ENCODE measurements at places on chromosomes 5 and 9. TPM values are rescaled to one million over a fixed set of nuclear protein-coding genes. Genes with fewer than 3 reads are reported as not detected.
A peak's percentile ranks its signal among the peaks of the same experiment; 100 is the strongest.

- DNase-seq, result no peak
Measured at GRCh38 chr9:120475341-120475740, 104.6 kb downstream of the CDK5RAP2 start.

DNA sequence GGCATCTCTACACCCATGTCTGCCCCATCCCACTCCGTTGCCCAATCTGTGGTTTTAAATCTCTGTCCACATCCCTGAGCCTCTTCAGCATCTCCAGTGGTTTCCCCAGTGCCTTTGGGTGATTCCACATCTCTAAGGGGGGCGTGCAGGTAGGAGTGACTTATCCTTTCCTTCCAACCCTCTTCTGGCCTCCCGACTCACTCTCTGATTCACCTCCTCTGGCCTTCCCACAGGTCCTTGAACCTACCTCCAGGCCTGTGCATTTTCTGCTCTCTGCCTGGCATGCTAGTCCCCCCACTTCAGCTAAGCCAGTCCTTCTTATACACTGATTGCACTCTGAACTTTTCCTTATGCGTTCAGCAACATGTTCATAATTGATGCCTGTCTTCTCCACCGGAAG, 99.0 kb downstream of the RALGPS1 start:
- DNase-seq, result peak; percentile 4

- DNase-seq, result no peak
Measured at GRCh38 chr9:37324691-37325490, 97.6 kb upstream of the GRHPR start.

DNA sequence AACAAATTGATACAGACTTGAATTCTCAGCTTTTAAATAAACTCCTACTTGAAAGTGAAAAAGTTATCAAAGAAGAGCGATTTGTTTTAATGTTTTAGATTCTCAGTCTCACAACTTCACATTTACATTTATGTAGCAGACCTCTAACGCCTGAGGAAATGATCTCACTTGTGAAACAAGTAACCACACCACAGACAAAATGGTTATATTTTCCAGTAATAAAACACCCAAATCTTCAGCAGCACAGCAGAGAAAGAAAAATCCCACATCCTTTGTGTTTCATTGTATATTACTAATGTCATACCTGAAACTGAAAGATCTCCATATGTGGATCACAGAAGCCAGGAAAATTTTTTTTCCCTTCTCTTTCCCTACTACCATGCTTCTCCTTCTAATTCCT, 29.8 kb upstream of the GZMA start:
- no peak for DNase-seq

GRCh38 chr5:140351609-140352334, 5.4 kb upstream of the HBEGF start:
- peak; percentile 94 for DNase-seq

DNA sequence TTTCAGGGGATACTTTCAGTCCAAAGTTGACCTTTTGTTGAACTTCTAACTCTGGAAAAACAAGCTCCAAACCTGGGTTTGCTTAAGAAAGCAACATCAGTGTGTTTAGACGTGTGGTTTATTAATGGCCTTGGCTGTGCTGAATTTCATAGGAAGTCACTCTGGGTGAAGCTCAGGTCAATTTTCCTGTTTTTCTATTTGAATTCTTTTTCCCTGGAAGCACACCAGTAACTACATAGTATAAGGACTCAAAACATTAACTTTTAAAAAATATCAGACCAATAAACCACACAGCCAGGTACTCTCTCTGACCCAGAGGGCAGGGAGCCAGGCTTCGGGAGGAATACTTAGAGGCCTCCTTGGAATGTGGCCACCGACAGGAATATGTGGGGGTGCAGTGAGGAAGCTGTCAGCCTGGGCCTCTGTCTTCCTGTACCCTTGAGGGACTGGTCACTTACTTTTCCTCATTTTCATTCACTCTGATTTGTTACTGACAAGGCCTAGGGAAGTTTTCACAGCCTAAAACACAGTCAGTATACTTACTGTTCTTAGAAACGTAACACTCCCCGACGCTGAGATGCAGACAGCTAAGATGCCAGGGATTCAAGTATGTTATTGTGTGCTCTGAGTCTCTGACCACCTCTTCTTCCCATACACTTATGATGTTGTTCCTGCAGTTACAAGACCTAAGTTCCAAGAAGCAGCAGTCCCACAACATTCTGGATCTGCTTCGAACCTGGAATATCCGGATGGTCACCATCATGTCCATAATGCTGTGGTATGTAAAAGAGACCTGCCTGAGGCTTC, 18.9 kb downstream of the SLC22A5 start:
- DNase-seq, result peak; percentile 66

DNA sequence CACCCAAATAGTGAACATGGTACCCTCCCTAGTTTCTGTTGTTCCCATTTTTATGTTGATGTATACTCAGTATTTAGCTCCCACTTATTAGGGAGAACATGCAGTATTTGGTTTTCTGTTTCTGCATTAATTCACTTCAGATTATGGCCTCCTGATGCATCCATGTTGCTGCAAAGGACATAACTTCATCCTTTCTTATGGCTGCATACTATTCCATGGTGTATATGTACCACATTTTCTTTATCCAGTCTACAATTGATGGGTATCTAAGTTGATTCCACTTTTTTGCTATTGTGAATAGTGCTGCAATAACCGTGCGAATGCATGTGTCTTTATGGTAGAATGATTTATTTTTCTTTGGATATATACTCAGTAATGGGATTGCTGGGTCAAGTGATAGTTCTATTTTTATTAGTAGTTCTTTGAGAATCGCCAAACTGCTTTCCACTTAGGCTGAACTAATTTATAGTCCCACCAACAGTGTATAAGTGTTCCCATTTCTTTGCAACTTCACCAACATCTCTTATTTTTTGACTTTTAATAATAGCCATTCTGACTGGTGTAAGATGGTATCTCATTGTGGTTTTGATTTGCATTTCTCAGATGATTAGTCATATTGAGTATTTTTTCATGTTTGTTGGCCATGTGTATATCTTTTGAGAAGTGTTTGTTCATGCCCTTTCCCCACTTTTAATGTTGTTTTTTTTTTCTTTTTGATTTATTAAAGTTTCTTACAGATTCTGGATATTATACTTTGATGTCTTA, 79.6 kb downstream of the SMIM15 start:
- peak; percentile 14 for DNase-seq

GRCh38 chr5:68240202-68240601, 24.6 kb downstream of the PIK3R1 start:
- DNase-seq, result no peak

GRCh38 chr5:122704247-122705036, 70.4 kb upstream of the SNX2 start:
- DNase-seq, result peak; percentile 70

DNA sequence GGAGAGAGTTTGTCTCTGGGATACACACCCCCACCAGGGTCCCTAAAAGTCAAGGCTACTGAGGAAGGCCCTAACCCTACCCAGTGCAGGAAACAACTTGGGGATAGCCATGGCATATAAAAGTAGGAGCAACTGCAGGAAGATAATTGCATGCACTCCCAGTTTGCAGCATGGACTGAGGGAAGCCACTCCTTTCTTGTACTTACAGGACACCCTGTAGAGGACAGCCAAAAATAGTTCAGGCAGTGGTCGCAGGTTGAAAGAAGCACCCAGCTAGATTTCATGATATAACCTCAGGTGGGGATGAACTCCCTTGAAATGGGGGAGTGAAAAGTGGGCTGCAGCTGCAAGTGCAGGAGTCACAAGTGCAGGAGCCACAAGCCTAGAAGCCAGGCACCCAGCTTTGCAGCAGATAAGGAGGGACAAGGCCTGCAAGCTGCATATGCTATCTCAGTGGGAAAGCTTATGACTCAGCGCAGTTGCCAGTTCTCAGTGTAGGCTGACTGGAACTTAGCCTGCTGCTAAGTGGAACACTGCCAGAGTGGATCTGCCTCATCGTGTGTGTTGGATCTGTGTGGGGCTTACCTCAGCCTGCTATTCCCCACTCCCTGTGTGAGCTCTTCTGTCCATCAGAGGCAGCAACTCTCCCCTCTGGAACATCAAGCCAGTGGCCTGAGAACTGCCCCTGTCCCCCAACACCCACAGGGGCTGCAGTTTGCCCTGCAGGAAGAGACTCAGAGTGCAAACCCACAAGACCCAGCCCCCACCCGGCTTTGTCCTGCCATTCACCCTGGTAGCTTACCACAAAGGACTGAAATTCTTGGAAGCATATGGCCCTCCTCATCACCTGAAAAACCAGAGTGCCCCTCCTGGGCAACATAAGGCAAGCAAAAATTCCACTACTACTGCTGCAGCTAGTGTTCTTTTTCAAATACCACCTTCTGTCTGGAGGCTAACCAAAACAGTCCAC, 42.7 kb downstream of the CYLC2 start:
- DNase-seq, result peak; percentile 8

DNA sequence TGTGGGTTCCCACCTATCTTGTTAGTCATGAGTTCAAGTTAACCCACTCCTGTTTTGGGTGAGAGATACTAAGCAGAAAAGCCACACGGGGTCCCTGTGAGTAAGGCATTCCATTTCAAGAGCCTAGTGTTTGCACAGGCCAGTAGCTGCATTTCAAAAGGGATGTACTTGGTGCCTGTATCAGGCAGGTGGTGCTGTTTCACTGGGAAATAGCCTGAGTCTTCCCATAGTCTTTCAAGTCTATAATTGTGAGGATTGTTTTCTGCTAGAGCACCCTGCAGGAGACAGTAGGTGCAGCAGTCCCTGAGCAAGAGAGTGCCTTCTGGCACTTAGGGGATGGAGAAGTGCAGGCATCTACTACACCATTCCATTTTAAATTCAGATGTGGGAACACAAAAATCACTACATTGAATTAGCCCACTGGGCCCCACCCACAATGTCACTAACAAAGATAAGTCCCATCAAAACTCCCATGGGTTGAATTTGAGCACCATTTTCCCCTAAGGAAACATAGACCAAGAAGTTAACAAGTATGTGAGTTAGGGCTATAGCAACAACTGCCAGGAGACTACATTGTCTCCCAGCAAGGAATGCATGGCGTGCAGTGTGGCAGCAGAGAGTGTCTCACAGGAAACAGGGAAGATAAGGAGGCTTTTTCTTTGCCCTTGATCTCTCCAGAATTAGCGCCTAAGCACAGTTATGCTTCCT, 263.2 kb downstream of the COX7C start:
- DNase-seq, result peak; percentile 96

- no peak for DNase-seq
Measured at GRCh38 chr9:107883496-107884124, 394.0 kb upstream of the KLF4 start.

GRCh38 chr5:111386832-111387162, 125.5 kb downstream of the STARD4 start:
- DNase-seq, result no peak

GRCh38 chr9:83792746-83793145, 24.8 kb downstream of the GKAP1 start:
- no peak for DNase-seq

DNA sequence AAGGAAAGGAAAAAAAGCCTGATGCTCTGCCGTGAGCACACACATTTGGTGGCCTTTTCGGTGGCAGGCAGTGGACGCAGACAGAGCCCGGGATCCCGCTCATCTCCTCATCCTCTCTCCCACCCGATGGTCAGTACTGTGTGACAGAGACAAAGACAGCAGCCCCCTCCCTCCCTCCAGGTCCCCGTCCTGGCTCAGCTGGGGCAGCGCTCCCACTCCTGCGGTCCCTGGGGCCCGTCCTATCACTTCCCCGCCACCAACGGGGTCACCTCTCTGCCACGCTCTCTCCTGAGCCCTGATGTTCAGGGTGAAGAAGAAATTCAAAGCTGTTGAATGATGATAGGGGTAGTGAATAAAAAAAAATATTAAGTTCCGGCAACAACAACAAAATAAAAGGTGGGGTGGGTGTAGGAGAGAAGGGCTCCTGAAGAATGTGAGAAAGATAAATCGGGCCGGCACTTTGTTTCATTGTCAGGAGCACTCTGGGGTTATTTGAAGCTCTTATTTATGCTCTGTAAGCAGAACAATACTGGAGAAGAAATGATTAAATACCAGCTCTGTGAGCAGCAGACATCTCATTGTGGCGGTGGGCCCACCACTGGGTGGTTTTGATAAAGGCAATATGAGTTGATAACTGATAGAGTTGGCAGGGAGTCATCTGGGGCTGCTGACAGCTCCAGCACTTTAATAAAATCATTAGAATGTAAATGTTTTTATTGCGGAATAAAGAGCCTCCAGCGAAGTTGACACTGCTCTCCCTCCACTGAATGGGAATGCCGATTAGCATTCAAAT, 417.7 kb downstream of the IRX1 start:
- DNase-seq, result no peak

DNA sequence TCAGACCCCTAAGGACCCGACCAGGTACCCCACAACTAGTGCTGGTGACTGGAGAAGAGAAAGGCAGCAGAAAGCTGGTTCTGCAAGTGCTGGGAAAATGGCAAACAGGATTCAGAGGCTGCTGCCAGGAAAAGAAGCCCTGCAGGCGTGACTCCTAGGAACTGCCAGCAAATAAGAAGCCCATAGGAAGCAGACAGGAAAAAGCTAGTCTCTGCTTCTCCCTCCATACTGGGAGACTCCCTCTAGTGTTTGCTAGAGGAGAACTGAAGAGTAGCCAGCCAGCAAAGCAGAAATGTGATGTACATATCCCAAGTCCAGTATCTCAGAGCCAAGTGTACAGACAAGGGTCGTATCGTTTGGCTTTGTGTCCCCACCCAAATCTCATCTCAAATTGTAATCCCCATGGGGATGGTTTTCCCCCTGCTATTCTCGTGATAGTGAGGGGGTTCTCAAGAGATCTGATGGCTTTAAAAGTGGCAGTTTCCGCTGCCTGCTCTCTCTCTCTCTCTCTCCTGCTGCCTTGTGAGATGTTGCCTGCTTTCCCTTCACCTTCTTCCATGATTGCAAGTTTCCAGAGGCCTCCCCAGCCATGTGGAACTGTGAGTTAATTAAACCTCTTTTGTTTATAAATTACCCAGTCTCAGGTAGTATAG, 38.1 kb upstream of the TUSC1 start:
- peak; percentile 72 for DNase-seq

GRCh38 chr9:114098021-114098935, 814 bp downstream of the KIF12 start:
- DNase-seq, result peak; percentile 39

GRCh38 chr9:127162046-127162863, 39.8 kb upstream of the ANGPTL2 start:
- peak; percentile 2 for DNase-seq

DNA sequence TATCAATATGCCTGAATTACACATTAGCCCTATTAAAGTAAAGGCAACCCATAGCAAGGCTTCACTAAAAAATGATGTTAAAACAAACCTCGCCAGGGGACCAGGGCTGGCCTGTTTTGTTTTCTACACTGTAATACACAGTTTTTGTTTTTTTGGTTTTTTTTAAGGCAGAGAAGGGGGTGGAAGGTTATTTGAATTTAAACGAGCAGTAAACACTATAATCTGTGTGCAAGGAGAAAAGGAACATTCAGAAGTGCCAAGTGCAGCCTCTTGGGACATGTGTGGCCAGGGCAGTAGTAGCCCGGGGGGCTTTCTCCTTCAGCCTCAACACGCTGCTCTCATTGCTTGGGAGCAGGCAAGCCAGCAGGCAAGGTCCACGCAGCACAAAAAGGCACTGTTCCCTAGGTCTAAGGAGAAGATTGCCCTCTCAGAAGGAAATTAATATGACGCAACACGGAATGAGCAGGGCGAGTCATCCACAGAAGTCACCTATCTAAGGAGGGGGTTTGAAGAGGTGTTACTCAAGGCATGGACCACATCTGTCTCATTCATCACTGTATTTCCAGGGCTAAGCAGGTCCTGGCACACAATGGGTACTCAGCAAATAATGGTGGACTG, 16.2 kb downstream of the SIL1 start:
- DNase-seq, result peak; percentile 16

The SYK gene
- total RNA-seq, result 14.6 TPM

The TLR4 gene
- total RNA-seq, result not detected

The SHLD3 gene
- 1.4 TPM for total RNA-seq

The SPATA31C1 gene
- not detected for total RNA-seq

The GRIA1 gene
- total RNA-seq, result not detected

The IQGAP2 gene
- total RNA-seq, result not detected

The SH3TC2 gene
- total RNA-seq, result 32.0 TPM

The ADAMTS13 gene
- total RNA-seq, result 0.86 TPM

The HSD17B3 gene
- total RNA-seq, result 0.26 TPM

All from PC-3 (cell line).